ENCODE measurements at places on chromosomes 16 and 17.

DNA sequence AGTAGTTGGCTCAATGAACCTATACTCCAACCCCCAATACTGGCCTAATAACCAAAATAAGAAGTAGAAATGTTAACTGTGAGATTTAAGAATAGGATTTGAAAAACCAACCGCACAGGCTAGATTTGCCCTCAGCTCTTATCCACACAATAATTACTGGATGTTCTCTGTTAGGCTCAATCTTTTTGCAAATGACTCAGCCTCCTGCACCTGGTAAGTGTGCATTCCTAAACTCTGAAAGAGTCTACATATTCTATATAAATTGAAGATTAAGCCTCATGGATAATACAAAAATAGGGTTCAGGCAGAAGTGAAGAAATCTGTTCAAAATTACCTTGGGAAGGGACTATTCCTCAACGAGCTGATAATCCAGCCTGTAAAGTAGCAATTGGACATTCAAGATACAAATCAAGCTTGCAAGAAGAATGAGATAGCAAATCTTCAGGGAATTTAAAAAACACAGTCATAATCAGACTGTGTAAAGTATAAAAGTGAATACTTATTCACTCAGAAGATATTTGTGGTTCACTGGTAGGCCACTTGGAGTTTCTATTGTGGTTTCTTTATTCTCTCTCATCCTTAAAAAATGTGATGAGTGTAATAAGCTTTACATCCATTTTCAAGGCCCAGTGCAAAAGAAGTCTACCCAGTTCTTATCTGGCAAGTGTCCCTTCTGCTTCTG, 931.9 kb upstream of the SOX9 start:
- no peak for DNase-seq

DNA sequence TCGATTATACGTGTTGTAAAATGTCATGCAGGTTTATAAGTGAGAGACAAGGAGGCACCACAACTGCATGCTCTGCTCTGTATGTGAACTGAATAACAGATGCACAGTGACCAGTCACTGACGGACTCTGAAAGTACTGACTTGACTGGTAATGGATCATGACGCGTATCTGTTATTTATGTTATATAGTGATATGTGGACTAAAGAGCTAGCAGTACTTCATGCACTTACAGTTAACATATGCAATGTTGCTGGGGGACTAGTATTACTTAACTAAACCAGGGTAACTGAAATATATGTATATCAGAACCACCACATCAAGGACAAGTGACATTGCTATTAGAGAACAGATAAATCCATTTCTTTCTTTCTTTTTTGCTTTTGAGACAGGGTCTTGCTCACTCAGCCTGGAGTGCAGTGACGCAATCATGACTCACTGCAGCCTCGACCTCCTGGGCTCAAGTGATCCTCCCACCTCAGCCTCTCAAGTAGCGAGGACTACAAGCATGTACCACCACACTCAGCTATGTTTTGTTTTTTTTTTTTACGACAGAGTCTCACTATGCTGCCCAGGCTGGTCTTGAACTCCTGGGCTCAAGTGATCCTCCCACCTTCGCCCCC, 17.2 kb downstream of the COIL start:
- no peak for DNase-seq

GRCh38 chr16:7405166-7405565, 72.5 kb downstream of the RBFOX1 start:
- peak; percentile 81 for DNase-seq

GRCh38 chr17:77891602-77892001, 66.9 kb upstream of the TNRC6C start:
- DNase-seq: no peak

GRCh38 chr17:73534209-73534909, 109.9 kb downstream of the SDK2 start:
- DNase-seq: no peak

GRCh38 chr16:70437582-70438557, 1.0 kb downstream of the ST3GAL2 start:
- DNase-seq: no peak

DNA sequence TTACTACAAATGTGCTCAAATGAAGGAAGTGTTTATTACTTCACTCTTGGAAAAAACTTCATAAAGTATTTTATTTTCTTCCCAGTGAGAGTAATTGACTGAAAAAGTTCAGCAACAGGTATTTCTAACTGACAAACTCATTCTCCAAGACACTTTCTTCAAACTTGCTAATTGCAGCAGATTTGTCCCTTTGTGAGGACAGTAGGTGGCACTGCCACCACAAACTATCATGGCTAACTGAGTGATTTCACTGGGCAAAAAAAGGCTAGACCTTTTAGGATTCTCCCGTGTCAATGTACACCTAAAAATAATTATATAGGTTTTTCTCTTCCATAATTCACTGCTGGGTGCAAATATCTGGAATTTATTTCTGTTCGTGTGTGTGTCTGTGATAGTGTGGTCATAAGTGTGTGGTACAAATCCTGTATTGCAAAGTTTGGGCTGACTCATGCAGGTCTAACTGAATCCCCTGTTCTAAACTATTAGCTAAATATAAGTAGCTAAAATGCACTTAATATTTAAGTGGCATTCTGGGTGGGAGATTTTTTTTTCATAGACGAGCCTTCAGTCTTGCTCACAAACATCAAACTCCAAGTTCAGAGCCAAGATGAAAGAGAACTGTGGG, 3.9 kb downstream of the HS3ST3A1 start:
- DNase-seq: no peak

GRCh38 chr17:206941-207560, 25.6 kb upstream of the DOC2B start:
- no peak for DNase-seq

DNA sequence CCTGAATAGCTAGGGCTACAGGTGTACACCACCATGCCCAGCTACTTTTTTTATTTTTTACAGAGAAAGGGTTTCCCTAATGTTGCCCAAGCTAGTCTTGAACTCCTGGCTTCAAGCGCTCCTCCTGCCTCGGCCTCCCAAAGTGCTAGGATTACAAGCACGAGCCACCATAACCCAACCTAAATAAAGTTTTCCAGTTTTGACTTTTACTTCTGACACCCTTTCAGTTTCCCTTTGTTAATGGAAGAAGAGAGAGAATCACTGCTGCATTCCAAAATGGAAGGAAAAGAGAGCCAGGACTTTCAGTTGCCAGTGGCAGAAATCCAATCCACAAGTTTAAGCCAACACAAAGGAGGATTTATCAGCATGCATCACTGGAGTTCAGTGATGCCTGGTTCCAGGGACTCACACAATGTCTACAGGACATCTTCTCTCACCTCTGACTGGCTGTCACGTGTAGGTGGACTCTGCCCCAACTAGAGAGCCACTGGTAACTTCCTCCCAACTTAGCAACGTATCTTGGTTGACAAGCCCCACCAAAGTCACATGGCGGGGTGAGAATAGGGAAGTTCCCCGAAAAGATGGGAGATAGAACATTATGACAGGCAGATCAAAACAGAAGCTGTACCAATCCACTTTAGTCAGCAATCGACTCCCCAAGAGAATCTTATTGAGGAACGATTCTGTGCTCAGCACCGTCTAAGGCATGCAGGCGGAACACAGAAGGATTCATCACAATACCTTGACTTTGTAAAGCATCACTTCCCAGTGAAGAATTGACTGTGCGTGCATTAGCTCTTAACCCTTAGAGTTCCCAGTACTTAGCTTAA, 46.5 kb downstream of the GAS7 start:
- no peak for DNase-seq

- no peak for DNase-seq
Observed at GRCh38 chr17:72136692-72137091, 15.9 kb downstream of the SOX9 start.

DNA sequence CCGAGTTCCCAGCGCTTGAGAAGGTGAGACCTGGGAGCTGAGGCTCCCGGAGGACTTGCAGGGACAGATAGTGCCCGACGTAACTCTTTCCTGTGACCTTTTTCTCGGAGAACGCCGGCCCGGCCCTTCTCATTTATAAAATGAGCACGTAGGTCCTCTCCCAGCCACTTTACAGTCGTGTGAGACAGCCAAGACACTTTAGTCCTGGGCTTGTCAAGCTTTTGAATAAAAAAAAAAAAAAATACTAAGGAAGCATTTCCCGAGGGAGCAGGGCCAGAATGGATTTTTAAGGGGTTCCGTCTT, 241 bp downstream of the DRC3 start:
- DNase-seq: no peak

DNA sequence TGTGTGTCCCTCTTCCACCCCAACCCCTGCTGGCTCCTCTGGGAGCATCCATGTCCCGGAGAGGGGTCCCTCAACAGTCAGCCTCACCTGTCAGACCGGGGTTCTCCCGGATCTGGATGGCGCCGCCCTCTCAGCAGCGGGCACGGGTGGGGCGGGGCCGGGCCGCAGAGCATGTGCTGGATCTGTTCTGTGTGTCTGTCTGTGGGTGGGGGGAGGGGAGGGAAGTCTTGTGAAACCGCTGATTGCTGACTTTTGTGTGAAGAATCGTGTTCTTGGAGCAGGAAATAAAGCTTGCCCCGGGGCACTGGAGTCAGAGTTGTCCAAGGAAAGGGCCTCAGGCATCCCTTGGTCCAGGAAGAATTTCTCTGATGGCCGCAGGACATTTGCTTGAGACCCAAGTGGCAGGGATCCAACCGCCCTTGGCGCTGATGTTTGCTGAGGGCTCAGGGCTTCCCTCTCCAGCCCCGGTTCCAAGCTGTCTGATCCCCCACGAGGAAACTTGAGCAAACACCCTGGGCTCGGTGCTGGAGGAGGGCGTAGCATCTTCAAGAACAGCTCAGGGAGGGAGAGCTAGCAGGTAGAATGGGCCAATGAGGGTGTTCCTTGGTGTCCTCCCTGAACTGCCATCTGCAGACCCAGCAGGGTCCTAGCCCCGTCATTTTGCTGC, 4.5 kb downstream of the NXPH3 start:
- DNase-seq: no peak

- DNase-seq: no peak
Observed at GRCh38 chr16:13289515-13289914, 388.1 kb downstream of the SHISA9 start.

GRCh38 chr16:14449790-14450480, 180.1 kb downstream of the PARN start:
- no peak for DNase-seq

- no peak for DNase-seq
Observed at GRCh38 chr17:41758601-41759000, 24.2 kb upstream of the HAP1 start.

DNA sequence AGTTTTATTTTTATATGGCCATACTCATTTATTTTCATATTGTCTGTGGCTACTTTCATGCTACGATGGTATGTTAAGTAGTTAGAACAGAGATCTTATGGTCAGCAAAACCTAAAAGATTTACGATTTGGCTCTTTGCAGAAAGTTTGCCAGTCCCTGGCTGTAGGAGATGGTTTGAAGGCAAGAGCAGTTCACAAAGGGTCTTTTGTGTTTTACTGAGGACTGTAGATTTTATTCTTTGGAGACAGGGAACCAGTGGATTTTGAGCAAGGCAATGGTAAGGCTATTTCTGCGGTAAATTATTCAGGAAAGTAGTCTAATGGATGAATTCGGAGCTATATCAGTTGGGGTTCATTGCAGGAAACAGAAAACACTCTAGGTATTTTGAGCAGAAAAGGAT, 90.7 kb downstream of the WWP2 start:
- DNase-seq: no peak

GRCh38 chr16:27052007-27052406, 14.7 kb upstream of the C16orf82 start:
- DNase-seq: no peak

DNA sequence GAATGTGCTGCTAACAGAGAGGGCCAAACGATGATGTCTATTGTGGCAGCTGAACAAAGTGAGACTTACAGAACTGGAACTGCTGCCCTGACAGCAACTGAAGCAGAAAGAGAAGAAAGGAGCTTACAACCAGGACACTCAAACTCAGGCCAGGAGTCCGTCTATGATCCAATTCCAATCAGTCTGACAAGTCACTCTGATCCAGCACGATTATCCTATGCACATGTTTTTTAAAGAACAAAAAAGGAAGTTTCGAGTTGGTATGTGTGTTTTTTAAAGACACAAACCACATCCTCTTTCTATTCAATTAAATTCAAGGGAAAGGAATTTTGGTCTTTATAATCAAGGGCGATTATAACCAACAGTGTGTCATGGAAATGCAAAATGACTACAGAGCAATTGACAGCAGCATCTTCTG, 42.4 kb upstream of the MTMR4 start:
- DNase-seq: no peak

DNA sequence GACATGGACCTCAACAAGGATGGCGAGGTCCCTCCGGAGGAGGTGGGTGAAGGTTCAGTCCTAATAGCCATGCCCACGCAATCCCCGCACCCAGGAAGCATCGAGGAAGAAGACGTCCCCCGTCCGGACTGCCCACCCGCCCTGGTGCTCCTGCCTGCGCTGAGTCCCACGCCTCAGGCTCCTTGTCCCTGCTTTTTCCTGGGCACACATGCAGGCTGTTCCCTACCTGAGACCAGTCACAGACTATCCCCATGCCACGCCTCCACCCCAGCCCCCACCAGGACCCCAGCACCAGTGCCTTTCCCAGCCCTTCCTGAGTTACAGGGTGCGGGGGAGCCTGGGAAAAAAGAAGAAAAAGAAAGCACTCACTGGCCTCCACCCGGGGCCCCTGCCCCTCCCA, 9.0 kb downstream of the FKBP10 start:
- DNase-seq: no peak

DNA sequence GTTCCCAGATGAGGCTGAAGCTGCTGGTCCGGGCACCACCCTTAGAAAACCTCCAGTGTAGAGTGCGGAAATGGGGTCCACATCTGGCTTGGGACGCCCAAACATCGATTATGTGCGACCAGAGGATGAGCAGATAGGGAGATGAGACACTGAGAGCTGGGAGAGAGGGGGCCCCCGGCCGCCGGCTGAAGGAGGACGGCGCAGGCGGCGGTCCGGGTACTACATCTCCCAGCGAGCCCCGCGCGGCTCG, 182 bp upstream of the SPECC1 start:
- no peak for DNase-seq

GRCh38 chr16:80274576-80275191, 266.1 kb upstream of the DYNLRB2 start:
- no peak for DNase-seq

DNA sequence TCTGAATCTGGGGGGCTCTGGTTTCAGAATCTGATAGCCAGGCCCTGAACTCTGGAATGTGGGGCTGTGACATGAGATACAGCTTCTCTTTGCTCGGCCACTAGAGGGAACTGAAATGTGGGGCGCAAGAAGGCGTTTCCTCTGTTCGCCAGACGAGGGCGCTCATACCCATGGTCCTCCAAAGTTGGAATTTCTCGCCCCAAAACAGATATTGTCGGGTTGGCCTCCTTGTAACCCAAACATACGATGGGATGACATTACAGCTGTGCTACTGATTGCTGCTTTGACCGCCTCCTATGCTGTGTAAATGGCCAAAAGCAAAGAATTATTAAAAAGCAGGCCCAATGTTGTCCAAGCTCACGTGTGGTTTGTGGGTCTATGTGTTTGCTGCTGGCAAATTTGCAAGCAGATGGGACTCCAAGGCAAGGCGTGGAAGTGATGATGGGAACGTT, 13.1 kb upstream of the MSI2 start:
- peak; percentile 29 for DNase-seq

DNA sequence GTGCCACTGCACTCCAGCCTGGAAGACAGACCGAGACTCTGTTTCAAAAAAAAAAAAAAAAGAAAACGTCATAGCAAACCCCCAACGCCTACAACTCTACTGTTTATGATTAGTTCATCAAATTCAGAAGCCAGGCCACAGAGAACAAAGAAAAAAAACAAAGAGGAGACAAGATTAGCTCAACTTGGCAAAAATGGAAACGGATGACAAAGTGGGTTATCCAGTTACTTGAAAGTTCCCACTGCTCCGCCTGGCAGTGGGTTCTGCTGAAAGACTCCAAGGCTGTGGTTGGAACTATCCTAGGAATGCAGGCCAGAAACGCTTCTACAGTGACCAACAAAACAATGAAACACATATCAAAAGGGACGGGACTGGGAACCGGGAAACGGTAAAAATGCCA, 53.1 kb downstream of the MRM3 start:
- no peak for DNase-seq
